ENCODE measurements at places on chromosomes 4 and X.

DNA sequence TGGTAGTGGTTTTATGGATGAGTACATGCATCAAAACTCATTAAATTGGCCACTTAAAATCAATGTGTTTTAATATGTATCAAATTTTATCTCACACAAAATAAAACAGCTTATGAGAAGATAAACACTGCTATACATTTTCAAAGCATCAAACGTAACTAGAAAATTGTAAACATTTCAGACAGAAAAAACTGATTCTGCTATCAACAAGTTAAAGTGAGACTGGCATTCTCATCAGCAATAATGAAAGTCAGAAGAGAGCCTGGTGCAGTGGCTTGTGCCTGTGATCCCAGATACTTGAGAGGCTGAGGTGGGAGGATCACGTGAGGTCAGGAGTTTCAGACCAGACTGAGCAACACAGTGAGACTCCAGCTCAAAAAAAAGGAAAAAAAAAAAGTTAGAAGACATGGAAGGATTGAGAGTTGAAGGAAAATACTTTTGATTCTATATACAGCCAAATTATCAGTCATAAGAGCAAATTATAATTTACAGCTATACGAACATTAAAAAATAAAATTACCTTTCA is 2.9 kb downstream of the TBCK start:
- no peak for DNase-seq

GRCh38 chr4:35520059-35520458 is 724.3 kb downstream of the ARAP2 start:
- DNase-seq = no peak

GRCh38 chr4:5391492-5391891 is 316.9 kb downstream of the EVC2 start:
- DNase-seq = no peak

GRCh38 chr4:82423245-82424054 is 6.8 kb downstream of the HNRNPDL start:
- DNase-seq = no peak

GRCh38 chr4:151458148-151458547 is 49.2 kb downstream of the FHIP1A start:
- DNase-seq = no peak

DNA sequence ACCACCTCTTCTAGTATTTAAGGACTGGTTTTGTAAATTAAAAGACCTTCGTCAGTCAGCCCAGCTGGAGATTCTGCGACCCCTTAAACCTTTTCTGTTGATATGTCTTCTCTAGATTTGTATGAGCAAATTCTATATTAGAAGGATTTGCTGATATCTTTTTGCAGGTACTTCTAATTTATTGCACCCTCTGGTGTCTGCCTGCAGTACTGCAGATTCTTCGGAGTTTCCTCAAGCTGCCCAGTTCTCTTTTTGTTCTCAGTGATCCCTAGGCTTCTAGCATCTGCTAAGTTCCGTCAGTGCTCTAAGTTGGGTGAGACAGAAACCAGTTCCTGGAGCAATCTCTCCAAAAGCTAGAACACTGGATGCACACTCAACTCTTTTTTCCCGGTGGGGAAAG is 545.2 kb downstream of the C4orf33 start:
- DNase-seq = peak; percentile 15

DNA sequence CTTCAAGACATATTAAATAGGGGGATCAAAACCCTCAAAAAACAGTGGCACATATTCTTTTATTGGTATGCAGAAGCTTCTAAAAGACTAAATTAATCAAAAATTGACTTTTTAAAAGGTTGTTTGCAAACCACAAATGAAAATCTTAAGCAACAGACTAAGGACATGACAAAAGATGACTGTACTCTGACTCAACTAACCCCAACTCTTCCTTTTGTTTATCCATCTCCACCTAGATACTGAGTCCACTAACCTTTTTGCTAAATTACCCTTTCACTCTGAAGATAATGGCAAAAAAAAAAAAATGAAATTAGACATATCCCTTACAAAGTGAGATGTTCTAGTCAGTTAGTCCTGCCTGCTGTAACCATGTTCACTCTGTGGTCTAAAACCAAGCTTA is 91.6 kb upstream of the NLRP2B start:
- no peak for DNase-seq

GRCh38 chrX:100944601-100945000 is 15.9 kb upstream of the XKRX start:
- no peak for DNase-seq

DNA sequence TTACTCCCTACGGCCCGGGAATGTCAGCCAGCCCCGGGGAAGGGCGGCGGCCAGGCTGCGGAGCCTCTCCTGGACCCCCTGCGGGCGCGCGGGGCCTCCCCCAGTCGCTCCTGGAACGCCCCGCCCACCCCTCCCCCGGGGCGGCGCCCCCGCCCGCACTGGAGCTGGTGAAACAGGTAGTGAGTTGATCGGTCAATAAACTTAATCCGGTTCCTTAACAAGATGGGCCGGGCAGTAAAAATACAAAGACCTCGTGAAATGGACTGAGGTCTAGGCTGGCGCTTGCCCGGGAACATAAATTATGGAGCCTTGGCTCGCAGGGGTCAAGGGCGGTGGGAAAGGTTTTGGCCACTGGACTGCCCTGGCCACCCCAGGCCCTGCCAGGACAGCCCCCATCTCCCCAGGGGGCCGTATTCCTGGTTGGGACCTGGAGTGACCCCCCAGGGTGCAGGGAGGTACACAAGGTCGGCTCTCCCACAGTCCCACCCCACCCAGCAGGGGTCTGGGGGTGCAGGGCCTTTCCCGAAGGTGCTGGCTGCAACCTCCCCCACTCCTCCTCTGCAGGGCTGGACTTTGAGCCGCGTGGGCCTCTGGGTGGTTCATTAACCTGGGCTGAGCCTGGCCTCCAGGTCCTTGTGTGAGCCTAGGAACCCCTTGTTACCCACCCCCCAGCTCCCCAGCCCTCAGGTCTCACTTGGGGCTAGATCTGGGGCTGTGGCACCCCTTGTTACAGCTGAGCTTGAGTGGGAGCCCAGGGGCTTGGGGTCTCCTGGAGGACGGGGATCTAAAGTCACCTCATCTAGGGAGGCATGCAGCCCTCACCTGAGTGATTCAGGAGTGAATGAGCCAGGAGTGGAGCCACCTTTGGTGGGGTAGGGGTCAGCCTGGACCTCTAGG is 2.5 kb downstream of the FGFR3 start:
- no peak for DNase-seq

DNA sequence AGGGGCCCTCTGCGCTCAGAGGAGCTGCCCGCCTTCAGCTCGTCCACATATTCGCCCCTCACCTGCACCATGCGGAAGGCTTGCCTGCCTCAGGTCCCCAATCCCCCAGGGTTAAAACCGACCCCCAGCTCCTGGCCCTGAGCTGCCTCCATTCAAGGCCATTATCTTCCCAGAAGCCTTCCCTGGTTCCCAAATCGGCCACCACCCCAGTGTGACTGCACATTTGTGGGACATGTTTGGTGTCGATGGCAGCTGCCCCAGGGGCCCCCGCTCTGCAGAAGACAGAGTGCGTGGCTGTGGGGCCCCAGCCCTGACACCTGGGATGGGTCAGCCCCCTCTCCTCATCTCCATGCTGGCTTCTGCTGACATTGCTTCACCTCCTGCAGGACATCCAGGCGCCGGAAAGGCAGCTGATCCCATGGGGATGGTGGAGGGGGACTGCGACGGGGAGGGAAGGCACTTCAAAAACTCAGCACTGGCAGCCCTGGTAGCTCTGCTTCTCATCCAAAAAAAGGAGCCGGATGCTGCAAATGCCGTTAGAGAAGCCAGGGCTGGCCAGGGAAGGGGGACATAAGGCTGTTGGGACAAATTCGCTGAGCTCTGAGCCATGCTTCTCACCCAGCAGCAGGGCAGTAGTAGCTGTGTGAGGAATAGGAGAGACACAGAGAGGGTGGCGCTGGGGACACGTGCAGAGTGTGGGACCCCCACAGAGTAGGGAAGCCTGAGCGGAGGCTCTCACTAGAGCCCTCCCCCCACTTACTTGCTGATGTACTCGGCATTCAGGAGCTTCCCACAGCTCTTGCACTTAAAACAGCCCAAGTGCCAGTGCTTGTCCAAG is 78.5 kb downstream of the ABLIM2 start:
- DNase-seq = no peak

GRCh38 chrX:105650986-105651385 is 171.4 kb upstream of the NRK start:
- no peak for DNase-seq

DNA sequence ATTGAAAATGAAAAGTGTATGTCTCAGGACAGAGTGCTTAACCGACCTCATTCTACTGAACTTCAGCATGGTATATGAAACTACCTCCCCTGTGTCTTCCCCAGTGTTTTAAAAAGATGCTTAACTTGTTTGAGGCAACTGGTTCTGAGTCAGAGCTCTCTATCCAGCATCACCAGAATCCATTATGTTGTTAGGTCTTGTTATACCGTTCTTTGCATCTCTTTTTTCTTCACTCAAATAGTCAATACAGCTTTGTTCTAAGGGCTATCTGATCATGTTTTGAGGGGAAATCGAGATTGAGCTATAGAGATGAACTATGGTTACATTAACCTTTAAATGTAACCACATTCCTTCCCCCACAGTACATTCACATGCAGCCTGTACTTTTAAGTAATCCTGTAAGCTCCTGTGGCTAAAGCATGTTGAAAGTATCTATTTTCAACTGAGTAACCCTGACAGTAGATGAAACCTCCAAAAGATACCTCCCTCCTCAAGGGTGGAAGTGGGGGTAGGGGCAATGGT is 514.4 kb downstream of the RPA4 start:
- no peak for DNase-seq

DNA sequence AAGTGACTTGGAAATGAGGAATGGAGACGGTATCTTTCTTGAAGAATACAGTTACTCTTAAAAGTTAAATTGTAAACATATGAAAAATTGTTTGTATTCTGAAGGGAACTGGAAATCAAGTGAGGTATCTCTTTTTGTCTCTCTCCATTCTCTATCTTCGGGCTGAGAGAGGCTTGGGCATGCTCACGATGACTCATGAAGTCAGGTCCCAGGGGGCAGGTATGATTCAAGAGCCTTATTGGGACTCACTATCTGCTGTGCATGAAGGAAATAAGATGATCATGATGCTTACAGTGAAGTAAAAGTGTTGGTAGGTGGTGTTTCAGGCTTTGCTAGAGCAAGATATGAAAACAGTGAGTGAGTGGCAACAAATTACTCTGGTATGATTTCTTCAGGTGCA is 200.4 kb upstream of the PITX2 start:
- DNase-seq = no peak

GRCh38 chr4:10144966-10145365 is 28.4 kb upstream of the WDR1 start:
- DNase-seq = no peak

DNA sequence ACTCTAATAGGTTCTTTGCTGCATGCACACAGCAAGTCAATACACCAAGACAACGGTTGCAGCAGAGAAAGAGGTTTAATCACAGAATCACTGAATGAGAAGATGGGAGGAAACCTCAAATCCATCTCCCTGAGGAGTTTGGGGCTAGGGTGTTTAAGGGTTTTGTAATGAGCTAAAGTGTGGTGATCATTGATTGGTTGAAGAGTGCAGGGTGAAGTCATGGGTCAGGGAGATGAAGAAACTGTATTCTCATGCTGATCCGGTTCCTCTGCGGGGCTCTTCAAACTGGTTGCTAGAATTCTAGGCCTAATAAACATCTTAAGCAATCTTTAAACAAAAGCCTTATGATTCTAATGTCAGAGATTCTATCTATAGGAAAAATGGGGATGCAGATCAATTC is 432.5 kb upstream of the FAM47C start:
- no peak for DNase-seq

GRCh38 chrX:68714856-68715255 is 67.4 kb downstream of the STARD8 start:
- no peak for DNase-seq

DNA sequence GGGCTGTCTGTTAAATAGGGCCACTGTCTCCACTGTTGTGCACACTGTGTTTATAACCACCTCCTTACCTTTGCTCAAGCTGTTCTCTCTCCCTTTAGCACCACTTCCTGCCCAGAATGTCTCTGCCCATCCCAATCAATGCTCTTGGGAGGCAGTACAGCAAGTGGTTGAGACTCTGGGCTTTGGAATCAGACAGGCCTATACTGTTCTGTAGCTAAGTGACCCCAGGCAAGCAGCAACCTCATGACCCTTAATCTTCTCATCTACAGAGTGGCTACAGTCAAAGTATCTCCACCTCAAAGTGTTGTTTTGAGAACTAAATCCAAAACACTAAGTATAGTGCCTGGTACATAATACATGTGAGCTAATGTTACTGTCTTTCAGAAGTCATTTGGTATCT is 3.8 kb upstream of the TXK start:
- no peak for DNase-seq

GRCh38 chrX:41352329-41352838 is 18.4 kb downstream of the DDX3X start:
- no peak for DNase-seq

- no peak for DNase-seq
These were observed 7.0 kb upstream of the BMP3 start for GRCh38 chr4:81023484-81023883.

DNA sequence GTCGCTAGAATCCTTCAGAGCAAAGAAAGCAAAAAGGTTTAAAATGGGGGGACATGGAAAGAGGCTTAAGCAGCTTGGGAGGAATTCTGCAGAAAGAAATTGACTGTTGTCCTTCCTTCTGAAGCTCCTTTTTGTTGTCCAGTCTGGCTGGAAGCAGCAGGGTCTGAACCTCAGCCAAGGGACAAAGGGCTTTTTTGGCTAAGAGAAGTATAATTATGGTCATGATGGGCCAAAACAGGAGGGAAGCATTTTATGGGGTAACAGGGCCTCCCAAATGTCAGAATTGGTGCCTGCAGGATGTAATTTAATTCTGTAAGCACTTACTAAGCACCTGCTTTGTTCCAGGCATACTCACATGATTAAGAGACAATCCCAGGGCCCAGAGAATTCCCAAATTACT is 74.2 kb upstream of the CPEB2 start:
- no peak for DNase-seq

DNA sequence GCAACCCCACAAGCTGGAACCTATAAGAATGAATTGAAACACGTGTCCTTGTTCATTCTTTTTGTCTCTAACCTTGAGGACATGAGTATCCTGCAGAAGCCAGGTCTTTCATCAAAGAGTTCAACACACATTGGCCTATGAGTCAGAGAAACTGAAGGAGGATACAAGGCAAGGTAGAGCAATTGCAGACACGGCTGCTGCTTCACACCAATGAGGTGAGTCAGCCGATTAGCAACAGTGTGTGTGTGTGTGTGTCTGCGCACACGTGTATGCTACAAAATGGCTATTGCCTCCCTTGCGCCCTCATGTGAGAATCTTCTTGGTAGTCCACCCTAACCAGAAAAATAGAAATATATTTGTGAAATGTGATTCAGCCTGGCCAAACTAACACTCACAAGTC is 1477.7 kb upstream of the IGFBP7 start:
- no peak for DNase-seq

GRCh38 chr4:128787509-128788311 is 21.8 kb upstream of the JADE1 start:
- no peak for DNase-seq
